ENCODE measurements at places on chromosomes 11 and 22. TPM values are rescaled to one million over a fixed set of nuclear protein-coding genes. Genes with fewer than 3 reads are reported as not detected.
A peak's percentile ranks its signal among the peaks of the same experiment; 100 is the strongest.

KRTAP5-9 gene
- not detected for total RNA-seq

OSM gene
- total RNA-seq, result 8.3 TPM

DTX4 gene
- total RNA-seq, result 8.8 TPM

CASP12 gene
- total RNA-seq, result 1.7 TPM

HEPHL1 gene
- total RNA-seq, result not detected

KRTAP5-11 gene
- total RNA-seq, result not detected

DNA sequence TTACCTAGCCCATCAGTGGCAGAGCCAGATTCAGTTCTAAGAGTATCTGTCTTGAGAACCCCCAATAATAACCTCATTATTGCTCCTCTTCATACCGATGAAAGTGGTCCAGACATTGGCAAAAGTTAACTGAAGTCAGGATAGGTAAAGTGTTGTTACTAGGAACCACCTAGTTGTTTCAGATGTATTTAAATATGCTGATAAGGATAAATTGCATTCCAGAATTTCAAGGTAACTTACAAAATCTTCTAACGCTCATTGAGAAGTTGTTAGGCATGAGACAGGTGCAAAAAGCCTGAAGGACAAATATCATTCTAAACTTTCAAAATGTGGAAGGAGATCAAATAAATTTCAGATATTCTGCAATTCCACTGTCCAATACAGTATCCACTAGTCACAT is 27.8 kb downstream of the VWA5A start:
- no peak for DNase-seq

- DNase-seq, result no peak
These were observed 72.1 kb downstream of the PTPRJ start for GRCh38 chr11:48052183-48053044.

DNA sequence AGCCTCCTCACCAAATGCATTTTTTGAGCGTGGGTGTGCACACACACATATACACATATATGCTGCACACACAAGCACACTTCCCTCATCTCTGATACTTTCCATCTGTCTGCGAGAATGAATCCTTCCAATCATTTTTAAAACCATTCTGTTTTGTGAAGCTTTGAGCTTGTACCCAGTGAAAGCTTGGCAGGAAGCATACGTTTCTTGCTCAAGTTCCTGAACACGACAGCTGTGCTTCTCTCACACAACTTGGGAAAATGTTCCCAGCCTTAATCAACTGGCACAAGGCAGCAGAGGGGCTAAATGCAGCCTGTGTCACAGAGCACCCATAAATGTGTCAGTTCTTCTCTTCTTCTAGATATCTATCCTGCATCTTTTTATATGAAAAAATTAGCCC is 524.0 kb upstream of the KIRREL3 start:
- no peak for DNase-seq

- DNase-seq, result no peak
These were observed 176.0 kb downstream of the ARHGAP42 start for GRCh38 chr11:100863080-100863581.

DNA sequence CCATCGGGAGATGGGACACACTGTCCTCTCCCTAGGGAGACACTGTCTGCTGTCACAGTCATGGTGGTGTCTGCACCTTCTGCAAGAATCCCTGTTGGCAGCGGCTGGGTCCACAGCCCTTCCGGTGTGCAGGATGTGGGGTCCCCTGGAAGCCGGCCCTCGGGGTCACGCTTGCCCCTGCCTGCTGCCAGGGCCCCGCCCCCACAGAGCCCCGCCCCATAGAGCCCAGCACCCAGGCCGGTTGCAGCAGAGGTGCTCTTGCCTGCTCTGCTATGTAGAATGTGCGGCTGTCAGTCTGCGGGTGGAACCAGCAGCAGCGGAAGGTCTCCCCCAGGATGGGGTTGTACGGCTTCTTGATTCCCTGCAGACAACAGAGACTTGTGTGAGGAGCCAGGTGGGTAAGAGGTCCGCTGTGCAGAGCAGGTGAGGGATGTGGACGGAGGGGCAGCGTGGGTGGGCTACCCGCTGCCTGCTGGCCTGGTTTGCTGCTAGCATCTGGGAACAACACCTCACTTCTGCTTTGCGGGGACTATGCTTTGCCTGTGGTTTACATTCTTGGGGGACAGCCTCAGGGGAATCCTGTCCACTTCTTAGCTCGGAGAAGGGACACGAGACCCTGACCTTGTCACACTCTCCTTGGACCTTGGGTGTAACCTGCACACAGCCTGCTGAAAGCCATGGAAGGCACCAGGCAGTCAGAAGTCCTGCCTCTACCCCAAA is 44.9 kb upstream of the CARS1 start:
- no peak for DNase-seq

DNA sequence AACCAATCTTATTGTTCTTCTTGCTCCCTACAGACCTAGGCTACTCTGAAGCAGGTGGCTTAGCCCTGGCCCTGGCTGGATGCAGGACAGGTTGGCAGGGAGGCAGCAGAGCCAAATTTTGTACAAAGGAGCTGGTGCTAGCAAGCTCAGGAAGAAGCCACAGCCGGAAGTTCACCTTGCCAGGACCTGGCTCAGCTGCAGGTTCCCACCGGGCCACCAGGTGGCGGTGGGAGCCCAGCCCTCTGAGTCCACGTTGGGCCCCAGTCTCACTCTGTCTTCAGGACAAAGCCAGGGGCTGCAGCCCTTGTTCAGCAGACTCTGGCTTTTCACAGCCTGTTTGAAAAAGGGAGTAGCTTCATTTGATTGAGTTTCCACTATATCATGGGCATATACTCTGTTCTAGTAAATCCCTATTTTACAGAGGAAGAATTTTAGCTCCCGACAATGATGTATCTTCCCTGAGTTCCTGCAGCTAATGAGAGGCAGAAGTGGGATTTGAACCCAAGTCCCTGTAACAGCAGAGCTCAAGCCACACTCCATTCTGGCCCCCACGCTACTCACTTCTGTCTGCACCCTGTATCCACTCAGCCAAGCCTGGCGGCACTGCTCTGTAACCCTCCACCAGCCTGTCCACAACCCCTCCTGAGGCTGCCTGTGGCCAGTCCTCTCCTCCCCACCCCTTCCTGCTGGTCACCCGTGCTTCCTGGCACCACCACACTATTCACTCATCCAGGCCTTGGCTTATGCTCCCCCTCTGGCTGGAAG is 3.3 kb downstream of the TKFC start:
- peak; percentile 93 for DNase-seq

- DNase-seq, result peak; percentile 97
These were observed 4.7 kb downstream of the YPEL4 start for GRCh38 chr11:57644748-57645688.

GRCh38 chr22:39678862-39679490 is 108.4 kb downstream of the CACNA1I start:
- DNase-seq, result no peak

GRCh38 chr11:108468478-108468864 is 1.1 kb upstream of the C11orf65 start:
- DNase-seq, result no peak

DNA sequence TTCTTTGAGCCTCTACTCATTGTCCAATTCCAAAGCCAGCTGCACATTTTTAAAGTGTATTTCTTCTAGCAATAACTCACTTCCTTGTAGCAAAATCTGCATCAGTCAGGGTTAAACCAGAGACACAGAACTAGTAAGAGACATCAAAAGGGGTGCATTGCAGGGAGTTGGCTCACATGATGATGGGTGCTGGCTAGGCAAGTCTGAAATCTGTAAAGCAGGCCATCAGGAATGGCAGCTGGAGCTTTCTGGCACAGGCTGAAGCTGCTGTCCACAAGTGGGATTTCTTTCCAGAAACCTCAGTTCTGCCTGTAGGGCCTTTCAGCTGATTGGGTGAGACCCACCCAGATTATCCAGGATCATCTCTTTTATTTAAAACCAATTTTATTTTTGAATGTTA is 698.1 kb downstream of the NTM start:
- DNase-seq, result no peak

DNA sequence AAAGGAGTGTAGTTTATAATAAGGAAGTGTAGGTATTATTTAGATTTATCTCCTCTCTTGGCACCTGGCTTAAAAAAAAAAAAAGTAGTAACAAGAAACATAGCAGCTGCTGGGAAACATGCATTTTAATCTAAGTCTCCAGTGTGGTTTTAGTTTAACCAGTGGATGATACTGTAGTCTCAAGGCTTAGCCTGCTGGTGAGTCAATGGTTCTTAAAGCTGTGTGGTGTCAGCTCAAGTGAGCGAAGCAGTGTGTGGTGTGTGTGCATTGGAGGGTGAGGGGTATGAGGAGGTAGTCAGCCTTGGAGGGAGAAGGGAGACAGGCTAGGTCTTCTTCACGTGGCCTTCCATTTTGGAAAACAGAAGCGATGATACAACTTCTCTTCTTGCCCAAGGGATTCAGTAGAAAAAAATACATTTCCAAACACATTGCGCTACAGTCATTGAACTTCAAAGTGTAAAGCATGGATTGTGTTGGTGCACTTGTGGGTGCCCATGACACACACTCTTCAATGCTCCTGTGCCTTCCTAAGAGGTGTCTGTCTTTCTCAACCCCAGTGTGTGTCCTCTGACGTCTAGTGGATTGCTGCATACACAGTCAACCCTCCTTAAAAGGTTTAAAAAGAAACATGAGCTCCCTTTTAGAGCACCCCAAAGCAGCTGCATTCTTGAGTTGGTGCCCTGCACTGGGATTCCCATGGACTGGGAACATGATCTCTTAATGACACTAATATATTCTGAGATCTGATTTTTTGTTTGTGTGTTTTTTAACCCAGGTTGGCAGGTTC is 40.1 kb downstream of the ZBTB16 start:
- DNase-seq, result no peak

- no peak for DNase-seq
These were observed 37.0 kb downstream of the TSKU start for GRCh38 chr11:76820184-76820566.

GRCh38 chr11:44957040-44957515 is 6.4 kb upstream of the TP53I11 start:
- DNase-seq, result no peak
